ENCODE measurements at places on chromosomes 3 and 15.

GRCh38 chr15:95944193-95944592 lies 386.3 kb upstream of the NR2F2 start:
- no peak for DNase-seq

DNA sequence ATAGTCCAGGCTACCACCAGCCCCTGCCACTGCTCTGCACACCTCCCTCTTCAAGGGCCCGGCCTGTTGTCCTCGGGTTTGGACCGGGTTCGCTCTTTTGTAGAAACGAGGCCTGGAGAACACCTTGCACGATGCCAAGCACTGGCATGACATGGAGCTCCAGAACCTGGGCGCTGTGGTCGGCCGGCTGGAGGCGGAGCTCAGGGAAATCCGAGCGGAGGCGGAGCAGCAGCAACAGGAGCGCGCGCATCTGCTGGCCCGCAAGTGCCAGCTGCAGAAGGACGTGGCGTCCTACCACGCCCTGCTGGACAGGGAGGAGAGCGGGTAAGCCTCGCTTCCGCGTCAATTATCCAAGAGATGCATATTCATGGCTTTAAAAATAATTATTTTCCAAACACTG lies 72.4 kb downstream of the BFSP2 start:
- DNase-seq = peak; percentile 39

- DNase-seq = no peak
Observed at GRCh38 chr15:80476036-80476435, 71.9 kb downstream of the ARNT2 start.

DNA sequence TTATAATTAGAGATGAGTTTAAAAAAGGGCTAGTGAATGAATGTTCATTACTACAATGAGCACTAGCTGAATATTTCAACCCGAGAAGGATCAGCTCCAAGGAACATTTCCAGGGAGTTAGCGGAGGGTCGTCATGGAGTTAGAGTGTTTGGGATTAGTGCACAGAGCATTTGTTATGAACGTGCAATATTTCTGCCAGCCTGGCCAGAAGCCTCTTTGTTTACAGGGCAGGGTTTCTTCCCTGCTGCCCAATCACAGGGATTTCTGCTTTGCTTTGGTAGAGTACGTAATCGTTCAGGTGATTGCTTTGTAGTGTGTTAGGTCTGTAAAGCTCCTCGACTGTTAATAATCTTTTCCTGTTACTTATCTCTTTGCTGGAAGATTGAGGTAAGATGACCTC lies 5.9 kb downstream of the CGNL1 start:
- peak; percentile 66 for DNase-seq

GRCh38 chr15:40982855-40983254 lies 29.6 kb downstream of the CHAC1 start:
- DNase-seq = no peak

DNA sequence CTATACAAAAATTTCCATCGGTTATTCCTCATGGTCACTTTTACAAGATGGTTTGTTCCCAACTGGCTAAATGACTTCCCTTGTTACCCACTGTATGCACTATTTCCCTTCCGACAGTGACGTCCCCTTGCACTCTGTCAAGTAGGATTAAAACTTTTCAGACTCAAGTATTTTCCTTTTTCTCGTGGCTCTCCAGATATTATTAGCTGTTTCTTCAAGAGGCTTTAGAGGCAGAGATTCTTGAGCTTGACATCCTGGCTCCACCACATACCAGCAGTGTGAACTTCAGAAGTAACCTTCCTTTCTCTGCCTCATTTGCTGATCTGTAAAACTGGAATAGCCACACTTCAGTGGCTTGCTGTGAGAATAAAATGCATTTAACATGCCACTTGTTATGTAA lies 14.0 kb downstream of the CSNK1G1 start:
- no peak for DNase-seq

DNA sequence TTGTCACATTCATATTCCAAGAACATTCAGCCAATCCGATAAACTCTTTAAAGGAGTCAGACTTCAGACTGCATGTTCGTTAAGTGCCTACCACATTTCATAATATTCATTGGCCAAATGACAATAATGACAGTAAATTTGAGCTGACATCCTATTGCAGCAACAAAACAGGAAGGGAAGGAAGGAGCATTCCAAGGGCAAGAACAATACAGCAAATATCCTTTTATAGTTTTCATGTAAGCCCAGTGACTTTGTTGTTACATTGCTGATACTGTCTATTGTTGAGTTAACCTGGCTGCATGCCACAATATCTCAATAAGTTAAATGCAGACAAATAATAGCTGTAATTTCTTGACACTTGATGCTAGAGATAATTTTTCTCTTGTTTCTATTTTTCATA lies 16.4 kb upstream of the CBLB start:
- DNase-seq = no peak

- DNase-seq = peak; percentile 73
Observed at GRCh38 chr15:92082006-92082843, 228.7 kb downstream of the SLCO3A1 start.

DNA sequence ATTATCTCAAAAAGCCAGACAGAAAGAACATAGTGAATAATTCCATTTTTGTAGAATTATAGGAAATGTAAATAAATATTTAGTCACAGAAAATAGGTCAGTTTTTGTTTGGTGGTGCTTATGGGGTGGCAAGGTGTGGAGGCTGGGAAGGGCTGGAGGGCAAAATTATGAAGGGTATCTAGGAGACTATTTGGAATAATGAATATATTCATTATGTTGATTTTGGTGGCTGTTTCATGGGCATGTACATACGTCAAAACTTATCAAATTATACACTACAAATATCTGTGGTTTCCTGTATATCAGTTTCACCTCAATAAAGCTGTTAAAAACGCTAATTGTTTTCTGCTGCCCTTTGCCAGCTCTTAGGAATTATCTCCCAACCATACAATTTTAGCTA lies 298.7 kb upstream of the GOLIM4 start:
- DNase-seq = no peak

- DNase-seq = peak; percentile 88
Observed at GRCh38 chr15:78422571-78423340, 15.3 kb upstream of the IREB2 start.

DNA sequence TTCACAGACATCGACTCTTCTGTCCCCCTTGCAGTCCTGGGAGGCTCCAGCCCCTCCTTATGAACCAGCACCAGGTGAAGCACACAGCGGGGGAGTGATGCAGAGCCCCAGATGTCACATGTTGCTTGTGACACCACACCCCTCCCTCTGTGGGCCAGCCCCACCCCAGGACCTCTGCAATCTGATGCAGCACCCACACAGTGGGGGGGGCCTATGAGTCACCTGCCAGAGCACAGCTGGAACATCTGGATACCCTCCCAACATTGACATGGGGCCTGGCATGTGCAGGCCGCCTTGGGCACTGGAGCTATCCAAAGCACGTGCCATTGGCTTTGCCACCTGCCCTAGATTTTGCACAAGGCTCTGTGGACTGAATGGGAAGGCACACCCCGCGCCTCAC lies 70.5 kb downstream of the FEM1B start:
- no peak for DNase-seq

- DNase-seq = no peak
Observed at GRCh38 chr15:85477730-85478129, 97.3 kb downstream of the AKAP13 start.

GRCh38 chr15:75104804-75105557 lies 81.6 kb downstream of the PPCDC start:
- DNase-seq = peak; percentile 59

GRCh38 chr15:29528276-29528675 lies 258.7 kb upstream of the NSMCE3 start:
- no peak for DNase-seq

GRCh38 chr3:10992017-10992942 lies at the start of gene SLC6A1:
Gene SLC6A1 (plus strand): TSS chr3:10992748. CDS start chr3:11017212, 24,464 bp downstream.
- DNase-seq = peak; percentile 5

- no peak for DNase-seq
Observed at GRCh38 chr15:67807141-67807540, 18.2 kb upstream of the SKOR1 start.
